ENCODE measurements at places on chromosomes 1 and 21.

- DNase-seq: no peak
Measured at GRCh38 chr1:95752515-95753381, 518.7 kb downstream of the RWDD3 start.

DNA sequence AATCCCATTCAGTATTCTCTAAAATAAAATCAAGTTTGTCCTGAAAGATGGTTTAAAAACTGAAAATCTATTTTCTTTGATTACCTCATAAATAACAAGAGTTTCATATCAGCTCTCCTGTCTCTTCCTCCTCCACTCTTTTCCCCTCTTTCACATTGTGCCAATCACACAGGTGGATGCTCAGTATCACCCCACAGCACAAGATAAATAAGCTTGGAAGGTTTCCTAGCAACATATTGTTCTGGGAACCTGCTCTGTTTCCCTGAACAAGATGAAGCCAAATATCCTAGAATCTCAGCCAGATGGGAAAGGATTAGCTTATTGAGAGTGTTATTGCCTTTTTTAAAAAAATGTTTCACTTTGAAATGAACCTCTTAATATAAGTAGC, 45.7 kb upstream of the CACYBP start:
- DNase-seq: peak; percentile 95

DNA sequence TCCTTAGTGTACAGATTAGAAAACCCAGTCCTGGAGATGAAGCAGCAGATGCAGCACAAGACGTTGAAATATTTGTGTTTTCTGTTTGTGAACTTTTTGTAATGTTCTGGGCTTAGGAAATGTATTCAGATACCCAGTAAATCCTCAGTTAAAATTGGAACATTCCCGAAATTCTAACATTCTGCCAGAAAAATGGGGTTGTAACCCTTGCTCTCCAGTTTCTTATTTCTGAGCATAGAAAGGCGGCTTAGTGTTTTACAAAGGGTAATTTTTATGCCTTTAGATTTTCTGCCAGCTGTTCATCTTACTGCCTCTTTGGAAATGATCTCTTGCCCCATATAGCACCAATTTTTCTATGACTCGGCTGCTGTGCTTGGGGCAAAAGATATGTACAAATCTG, 20.6 kb downstream of the DDI2 start:
- DNase-seq: no peak

GRCh38 chr1:58084266-58084665, 462.3 kb downstream of the OMA1 start:
- no peak for DNase-seq

- DNase-seq: no peak
Measured at GRCh38 chr1:71081697-71082080, 854 bp upstream of the ZRANB2 start.

DNA sequence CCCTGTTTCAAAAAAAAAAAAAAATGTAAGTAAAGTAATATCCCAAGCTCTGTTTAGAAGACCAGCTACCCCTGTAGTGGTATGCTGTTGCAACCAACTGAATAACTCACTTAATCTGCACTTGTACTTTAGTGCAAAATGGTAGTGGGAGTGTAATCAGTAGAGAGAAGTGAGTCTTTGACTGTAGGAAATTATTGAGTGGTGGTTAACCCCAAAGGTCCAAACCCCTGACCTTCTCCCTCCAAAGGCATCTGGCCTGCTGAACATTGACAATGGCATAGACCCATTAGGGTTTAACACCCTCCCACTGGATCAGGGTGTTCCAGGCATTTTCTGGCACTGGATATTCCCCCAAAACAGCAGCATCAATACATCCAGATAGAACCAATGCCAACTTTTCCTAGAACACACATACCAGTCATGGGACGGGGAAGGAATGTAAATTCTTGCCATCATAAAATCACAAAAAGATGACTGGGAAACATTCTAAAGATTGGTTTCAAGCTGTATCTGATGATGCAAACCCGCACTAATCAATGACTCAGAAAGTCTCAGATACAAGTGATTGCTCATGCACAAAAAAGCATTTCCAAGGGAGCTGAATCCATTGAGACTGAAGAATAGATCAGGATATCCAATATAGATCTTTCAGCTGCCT, 110.3 kb downstream of the MRPL39 start:
- DNase-seq: no peak

DNA sequence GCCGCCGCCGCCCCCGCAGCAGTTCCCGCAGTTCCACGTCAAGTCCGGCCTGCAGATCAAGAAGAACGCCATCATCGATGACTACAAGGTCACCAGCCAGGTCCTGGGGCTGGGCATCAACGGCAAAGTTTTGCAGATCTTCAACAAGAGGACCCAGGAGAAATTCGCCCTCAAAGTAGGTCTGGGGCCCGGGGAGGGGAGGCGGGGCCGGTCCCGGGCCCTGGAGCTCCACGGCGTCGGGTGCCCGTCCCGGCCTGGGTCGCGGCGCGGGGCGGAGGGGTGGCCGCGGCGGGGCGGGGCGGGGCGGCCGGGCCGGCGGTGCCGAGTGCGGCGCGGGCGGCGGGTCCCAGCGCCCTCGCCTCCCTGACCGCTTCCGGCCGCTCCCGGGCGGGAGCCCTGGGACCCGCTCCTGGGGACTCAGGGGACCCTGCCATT, 646 bp downstream of the MAPKAPK2 start:
- DNase-seq: no peak

- no peak for DNase-seq
Measured at GRCh38 chr1:3481836-3482375, 27.4 kb downstream of the ARHGEF16 start.

DNA sequence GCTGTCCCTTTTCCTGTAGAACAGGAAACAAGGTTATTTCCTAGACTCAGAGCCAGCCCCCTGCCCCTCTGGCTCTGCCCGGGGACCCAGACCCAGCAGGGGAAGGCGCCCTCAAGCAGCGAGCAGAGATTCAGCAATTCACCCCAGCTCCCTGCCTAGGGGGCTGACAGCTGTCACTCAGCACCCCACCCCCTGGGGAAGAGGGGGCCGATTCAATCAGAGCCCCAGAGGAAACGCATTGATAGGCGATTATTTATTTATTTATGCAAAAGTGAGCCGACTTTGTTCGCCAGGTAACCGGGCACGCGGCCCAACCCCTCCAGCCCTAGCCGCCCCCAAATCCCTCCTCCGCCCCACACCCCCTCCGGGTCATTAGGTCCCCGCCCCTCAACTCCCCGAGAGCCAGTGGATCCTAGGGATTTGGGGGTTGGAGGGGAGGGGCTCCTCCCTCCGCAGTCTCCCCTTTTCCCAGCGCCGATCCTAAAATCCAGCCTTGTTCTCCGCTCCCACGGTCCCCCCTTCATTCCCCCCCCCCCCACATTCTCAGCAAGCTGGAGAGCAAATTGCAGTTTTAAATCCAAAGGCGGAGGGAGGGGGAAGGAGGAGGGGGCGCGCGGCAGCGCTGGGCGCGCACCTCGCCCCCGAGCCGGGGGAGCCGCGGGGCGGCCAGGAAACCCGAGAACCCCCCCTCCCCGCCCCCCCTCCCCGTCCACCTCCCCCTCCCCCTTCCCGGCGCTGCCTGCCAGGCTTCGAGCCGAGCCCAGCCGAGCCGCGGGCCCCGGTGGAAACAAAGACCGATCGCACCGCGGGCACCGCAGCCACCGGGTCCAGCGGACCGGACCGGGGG, 1.3 kb downstream of the AHDC1 start:
- DNase-seq: no peak

GRCh38 chr1:186482661-186483255, 21.8 kb upstream of the PDC start:
- peak; percentile 37 for DNase-seq

DNA sequence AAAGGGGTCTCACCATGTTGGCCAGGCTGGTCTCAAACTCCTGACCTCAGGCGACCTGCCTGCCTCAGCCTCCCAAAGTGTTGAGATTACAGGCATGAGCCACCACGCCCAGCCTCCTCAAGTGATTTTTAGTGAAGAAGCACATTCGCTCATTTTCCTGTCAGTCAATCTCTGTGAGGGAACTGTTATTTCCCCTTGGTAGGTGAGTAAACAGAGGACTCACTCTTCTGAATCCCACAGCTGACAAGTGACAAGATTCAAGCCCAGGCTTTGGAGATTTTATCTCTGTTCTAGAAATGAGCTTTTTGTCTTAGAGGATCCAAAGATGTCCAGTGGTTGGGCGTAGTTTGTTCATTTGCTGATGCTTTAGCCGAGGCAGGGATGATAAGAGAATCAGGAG, 43.9 kb upstream of the TACSTD2 start:
- no peak for DNase-seq

DNA sequence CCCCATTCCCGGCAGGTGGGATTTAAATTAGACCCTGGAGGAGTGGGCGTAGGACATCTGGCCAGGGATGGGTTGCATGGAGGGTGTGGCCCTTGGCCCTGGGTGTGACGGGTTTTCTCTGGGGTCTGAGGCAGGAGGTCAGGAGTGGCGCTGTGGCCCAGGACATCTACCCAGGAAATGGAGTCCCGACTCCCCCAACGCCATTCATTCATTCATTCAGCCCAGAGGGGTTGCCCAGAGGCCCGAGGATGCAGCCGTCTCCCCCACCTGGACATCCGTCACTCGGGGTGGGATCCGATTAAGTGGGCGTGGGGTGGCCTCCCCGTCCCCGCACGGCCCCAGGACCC, 663 bp downstream of the ATP13A2 start:
- no peak for DNase-seq

GRCh38 chr1:92791487-92792066, 6.7 kb upstream of the EVI5 start:
- DNase-seq: peak; percentile 66

DNA sequence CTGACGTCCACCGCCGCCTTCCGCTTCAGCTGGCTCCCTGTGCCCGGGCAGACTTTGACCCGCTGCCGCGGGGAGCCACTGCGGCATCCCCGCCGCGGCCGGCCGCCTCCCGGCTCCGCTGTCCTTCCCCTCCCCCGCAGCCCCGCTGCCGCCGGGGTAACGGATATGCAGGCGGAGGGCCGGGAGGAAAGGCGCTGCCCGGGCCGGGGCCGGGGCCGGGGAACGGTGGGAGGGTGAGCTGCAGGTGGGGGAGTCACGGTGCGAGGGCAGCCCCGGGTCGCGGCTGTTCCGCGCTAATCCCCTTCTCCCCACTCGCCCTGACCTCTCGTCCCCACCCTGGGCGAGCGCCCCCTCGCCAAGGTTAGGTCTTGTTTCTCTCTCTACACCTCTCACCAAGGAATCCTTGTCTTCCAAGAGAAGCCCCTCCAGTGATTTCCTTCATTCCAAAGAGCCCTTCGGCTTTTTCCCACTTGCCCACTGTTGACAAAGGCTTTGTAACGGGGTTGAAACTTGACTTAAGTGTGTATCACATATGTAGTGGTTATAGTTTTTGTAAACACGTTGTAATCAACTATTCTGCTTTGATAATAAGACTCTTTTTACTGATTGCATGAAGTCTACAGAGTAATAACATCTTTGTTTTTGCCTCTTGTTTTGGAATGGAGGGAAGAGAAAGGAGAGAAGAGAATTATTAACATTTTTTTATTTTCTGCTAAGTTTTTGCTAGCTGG, 669 bp downstream of the XPR1 start:
- peak; percentile 58 for DNase-seq

DNA sequence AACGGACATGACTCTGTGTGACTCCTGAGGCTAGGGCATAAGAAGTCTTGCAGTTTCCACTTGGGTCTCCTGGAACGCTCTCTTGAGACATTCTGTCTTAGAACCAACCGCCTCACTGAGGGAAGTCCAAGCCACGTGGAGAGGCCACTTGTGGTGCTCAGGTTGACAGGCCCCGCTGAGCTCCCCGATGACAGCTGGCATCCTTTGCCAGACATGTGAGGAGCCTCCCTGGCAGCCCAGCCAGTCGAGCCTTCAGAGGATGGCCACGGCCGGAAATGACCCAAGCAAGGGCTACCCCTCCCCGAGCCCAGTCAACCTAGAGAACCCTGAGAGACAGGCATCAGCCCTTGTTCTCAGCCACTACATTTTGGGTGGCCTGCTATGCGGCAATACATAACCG, 20.7 kb downstream of the PLEKHA6 start:
- DNase-seq: no peak

GRCh38 chr1:166479052-166479631, 312.3 kb upstream of the FAM78B start:
- peak; percentile 51 for DNase-seq

DNA sequence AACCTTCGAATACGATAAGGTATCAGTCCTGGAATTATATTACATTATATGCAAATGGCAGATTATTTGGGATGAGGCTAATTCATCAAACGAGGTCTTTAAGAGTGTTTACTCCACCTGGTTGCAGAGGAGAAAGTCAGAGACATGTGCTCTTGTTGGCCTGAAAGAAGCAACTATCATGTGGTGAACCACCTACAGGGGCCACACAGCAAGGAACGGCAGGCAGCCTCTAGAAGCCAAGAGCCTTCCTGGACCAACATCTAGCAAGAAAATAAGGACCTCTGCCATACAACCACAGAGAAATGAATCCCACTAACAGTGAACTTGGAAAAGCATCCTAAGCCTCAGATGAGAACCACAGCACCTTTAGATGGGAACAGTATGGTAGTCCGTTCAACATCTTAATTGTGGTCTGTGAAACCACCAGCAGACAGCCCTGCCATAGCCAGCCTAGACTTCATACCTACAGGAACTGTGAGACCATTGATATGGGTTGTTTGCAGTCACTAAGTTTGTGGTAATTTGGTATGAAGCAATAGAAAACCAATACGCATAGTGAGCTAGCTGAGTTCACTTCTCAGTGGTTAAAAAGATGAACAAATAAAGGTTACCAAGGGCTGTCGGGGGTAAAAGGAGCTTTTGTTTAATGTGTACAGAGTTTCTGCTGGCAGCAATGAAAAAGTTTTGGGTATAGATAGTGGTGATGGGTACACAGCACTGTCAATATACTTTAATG, 345.7 kb upstream of the RUNX1 start:
- DNase-seq: no peak

DNA sequence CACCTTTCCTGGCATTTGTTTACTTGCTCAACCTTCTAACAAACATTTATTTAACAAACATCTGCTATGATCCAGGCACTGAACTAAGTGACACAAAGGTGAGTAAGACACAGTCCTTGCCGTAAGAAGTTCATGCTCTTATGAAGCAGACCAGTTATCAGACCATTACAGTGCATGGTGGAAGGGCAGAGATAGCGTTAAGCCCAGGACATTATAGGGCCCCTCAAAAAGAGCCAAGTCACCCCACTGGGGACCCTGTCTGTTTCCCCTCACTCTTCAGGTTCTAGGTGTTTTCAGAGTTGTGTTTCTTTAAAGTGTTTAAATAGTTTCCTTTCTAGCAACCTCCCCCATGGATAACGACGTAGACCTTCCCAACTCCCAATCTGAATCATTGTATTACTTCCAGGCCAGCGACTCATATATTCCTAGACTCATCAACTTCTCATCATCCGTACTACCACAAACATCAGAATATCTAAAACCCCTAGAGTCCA, 39.3 kb downstream of the TCP10L start:
- no peak for DNase-seq

- DNase-seq: peak; percentile 40
Measured at GRCh38 chr21:31557421-31558188, 101.9 kb upstream of the SOD1 start.

DNA sequence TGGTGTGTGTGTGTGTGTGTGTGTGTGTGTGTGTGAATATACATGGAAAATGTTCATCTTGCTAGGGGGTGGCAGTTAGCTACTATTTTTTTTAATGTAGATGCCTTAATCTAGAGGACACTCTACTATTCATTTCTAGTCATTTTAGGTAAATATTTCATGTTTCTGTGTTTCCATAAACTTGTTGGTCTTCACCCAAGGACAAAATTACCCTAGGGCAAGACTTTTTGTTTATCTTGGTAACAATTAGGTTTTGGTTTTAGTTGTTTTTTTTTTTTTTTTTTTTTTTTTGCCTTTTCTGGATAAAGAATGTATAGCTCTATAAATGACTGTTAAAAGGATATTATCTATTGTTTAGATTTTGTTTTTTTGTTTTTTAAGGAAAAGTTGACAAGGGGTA, 32.2 kb downstream of the CLEC20A start:
- no peak for DNase-seq

GRCh38 chr1:108192581-108192980, 7.6 kb downstream of the SLC25A24 start:
- DNase-seq: no peak

All from NCI-H2081 (cell line).